ENCODE measurements at places on chromosomes 12 and 14.
A peak's percentile ranks its signal among the peaks of the same experiment; 100 is the strongest.

DNA sequence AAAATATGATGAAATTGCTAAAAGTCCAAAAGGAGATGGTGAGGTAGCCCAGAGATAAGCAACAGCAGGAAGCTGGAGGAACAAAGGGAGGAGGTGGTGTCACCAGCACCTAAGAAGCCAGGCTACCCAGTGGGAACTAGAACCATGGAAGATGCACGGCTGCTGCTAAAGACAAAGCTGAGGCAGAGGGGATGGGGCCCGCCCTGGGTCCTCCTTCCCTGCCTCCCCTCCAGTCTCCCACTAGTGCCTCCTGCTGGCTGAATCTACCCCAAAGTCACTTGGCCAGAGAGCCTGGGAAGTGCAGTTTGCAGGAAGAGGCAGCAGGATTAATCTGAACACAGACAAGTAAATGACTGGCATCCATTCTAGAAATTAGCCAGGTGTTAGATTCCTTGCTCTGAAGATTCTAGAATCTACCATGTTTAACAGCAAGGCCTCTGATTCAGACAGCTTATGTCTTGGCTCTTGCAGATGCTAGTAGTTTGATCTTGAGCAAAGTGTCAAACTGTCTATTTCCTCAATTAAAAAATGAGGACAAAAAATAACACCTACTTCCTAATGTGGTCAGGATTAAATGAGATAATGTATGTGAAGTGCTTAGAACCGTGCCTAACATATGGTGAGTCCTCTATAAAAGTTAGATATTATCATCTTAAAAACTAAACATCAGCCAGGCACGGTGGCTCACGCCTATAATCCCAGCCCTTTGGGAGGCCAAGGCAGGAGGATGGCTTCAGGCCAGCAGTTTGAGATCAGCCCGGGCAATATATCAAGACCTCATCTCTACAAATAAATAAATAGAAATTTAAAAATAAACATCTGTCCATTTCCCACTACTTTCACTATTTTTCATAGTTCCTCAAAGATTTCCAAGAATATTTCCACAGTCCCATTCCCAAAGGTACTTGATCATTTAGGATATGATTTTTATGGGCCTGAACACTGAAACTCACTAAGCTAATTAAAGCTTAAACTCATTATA, 5.8 kb upstream of the LRP10 start:
- DNase-seq = no peak

DNA sequence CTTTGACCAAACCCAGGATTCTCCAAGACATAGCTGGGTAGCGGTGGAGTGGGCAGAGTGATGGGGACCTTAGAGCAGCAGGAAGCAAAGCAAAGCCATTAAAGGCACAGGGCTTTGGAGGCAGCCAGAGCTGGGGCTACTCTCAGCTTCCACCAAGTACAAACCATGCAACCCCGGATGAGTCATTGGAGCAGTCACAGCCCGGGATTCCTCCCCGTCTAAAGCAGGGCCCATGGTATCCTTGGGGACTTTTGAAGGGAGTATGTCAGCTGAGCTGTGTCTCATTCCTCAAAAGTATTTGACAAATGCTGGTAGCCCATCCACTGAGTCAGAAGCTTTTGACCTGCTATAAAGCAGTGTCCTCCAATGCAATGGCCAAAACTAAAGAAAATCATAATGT, 9.7 kb upstream of the IFI27 start:
- DNase-seq = no peak

- peak; percentile 46 for DNase-seq
Measured at GRCh38 chr14:75542588-75543091, 20.4 kb downstream of the BATF start.

GRCh38 chr12:85277900-85278597, 2.0 kb upstream of the ALX1 start:
- no peak for DNase-seq

GRCh38 chr12:111444314-111444924, 38.7 kb downstream of the SH2B3 start:
- no peak for DNase-seq

DNA sequence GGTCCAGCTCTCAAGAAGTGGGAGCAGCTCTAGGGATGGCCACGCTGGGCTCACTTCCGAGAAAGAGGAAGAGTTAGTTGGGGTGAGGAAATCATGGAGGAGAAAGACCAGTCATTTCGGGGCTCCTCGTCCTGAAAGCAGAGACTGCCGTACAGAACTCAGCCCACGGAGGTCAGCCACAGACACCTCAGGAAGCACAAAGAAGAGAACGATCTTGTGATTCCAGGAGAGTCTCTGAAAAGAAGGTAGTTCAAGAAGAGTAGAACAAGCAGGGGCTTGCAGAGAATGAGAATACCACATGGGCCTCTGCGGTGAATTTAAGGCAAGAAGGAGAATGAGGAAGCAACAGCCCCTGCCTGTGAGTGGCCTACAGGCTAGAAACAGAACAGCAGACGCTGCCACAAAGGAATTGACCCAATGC, 311.9 kb downstream of the CACNA1C start:
- no peak for DNase-seq

DNA sequence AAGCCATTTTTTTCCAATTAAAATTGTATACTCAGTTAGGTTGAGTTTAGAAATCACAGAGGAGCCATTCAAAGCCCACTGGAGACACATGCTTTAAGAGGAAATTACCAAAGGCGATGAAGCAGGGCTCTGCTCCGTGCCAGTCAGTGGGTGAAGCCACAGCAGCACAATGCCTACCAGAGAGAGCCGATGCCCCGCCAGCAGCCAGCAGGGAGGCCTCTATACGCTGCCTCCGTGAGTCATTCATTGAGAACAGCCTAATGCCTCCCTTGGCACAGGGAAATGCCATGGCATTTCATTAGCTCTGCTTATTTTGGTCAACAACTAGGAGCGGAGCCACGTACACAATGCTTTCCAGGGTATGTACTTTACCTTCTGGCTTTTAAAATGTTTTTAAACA, 197.8 kb upstream of the FRMD6 start:
- DNase-seq = no peak

DNA sequence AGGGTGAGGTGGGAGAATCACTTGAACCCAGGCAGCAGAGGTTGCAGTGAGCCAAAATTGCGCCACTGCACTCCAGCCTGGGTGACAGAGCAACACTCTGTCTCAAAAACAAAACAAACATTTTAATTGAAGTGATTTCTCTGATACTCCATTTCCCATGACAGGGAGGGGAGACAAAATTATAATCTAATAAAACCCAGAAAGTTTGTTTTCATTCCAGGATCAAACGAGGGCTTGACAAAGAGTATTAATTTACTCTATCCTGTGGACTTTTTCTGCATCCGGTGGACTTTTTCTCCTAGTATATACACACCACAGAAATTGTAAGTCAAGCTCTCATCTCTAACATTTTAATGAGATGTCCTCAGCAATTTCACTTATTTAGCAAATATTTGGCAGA, 14.5 kb upstream of the AP4S1 start:
- DNase-seq = no peak

- DNase-seq = no peak
Measured at GRCh38 chr12:1878695-1879094, 39.8 kb downstream of the CACNA2D4 start.

DNA sequence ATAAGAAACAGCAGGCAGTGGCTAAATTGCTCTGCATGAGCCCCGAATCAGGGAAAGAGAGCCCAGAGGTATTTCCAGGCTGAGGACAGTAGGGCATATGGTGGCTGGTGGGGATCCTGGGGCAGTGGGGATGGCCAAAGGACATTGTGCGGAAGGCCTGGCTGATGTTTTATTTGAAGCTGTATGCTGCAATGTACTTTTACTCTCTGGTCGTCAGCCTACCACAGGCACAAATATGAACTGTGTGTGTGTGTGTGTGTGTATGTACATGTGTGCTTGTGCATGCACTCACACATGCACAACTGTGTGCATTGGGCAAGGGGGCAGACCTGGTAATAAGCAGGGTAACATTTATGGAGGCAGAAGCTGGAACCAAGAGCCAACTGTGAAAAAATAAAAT, 74.7 kb upstream of the GZMB start:
- DNase-seq = no peak

- DNase-seq = no peak
Measured at GRCh38 chr12:64682572-64683277, 72.4 kb downstream of the RASSF3 start.

DNA sequence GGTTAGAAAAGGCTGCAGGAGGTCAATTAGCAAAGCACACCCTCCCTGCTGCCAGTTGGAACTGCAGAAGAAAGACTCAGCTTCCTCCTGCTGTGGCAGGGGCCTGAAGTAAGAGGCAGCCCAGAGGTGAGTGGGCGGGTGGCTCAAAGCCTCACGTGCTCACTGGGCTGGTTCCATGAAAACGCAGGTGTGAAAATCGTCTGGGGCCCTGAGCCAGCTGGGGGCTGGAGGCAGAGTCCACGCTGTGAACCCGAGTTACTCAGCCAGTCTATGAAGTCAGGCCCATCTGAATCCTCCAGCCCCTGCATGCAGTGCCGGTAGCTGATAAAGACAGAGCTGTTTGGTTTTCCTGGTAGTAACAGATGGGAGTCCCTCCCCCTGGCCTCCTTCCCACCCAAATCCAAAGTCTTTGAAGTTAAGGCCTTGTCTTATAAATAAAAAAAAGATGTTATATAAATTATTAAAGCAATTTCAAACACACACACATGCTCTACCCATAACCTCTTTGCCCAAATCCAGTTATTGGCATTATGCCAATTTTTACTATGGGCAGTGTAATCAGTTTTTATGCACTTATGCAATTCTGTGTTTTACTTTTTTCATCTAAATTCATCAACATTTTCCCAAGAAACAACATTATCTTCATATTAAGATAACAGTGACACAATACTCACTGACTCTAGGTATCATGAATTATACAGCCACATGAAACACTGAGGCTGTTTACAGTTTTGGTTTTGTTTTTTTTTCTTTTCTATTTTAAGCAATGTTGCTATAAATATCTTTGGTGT, 57.9 kb upstream of the PNMA1 start:
- DNase-seq = no peak

DNA sequence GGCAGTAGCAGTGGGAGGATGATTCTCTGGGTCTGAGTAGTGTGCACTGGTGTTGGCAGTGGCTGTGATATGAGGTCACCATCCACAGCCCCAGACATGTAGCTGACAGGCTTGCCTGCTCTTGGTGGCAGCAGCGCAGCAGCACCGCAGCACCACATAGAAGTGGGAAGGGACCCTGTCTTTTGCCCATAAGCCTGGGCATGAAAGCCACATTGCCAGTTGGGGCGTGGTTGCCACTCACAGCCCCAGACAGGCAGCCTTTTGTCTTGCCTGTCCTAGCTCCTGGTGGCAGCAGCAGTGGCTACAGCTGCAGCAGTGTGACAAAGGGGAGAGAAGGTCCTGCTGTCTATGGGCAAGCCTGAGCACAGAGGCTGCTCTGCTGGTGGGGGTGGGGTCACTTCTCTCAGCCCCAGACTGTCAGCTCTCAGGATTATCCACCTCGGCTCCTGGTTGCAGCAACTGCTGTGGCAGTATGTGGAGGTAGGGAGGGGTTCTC, 71.5 kb downstream of the BRMS1L start:
- no peak for DNase-seq

GRCh38 chr12:106722837-106723236, 51.6 kb upstream of the RIC8B start:
- no peak for DNase-seq

GRCh38 chr14:47194055-47194454, 481.4 kb downstream of the MDGA2 start:
- no peak for DNase-seq

- no peak for DNase-seq
Measured at GRCh38 chr12:46369474-46370379, 2.8 kb downstream of the SLC38A2 start.

GRCh38 chr12:6265038-6265405, 45.5 kb upstream of the PLEKHG6 start:
- no peak for DNase-seq

DNA sequence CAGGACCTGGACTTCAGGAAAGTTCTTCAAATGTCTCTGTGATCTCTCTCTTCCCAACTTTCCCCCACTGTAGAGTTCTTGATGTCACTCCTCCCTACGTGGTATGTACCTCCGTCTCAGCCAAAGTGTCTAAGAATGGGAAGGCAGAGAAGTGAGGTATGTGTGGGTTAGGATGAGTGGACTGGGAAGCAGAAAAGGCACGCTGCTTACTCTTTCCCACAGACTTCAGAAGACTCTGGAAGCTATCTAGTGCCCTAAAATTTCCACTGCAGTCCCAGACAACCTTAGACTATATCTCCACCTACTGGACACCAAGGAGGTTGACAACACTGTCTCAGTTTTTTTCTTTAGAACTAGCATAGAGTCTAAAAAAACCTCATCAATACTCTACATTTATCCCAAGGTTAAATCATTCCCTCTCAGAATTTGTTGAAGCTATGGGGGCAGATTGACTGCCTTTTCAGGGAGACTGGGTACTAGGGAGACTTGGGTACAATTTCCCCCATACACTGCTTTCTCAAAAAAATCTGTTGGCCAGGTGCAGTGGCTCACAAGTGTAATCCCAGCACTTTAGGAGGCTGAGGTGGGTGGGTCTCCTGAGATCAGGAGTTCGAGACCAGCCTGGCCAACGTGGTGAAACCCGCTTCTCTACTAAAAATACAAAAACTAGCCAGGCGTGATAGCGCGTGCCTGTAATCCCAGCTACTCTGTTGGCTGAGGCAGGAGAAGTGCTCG, 20.6 kb upstream of the ITGA5 start:
- no peak for DNase-seq

DNA sequence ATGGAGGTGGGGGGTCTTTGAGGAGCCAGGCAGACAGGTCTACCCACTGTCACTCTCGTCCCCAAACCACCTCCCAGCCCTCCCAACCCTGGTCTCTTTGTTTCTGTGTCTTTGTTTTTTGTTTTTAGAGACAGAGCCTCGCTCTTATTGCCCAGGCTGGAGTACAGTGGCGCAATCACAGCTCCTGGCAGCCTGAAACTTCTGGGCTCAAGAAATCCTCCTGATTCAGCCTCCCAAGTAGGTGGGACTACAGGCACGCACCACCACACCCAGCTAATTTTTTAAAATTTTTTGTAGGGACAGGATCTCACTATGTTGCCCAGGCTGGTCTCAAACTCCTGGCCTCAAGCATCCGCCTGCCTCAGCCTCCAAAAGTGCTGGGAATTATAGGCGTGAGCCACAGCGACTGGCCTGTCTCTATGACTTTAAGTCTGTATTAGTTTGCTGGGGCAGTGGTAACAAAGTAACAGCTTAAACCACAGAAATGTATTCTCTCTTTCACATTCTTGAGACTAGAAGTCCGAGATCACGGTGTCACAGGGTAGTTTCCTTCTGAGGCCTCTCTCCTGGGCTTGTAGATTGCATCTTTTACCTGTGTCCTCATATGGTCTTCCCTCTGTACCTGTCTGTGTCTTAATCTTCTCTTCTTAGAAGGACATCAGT, 26.1 kb downstream of the DTX1 start:
- no peak for DNase-seq

DNA sequence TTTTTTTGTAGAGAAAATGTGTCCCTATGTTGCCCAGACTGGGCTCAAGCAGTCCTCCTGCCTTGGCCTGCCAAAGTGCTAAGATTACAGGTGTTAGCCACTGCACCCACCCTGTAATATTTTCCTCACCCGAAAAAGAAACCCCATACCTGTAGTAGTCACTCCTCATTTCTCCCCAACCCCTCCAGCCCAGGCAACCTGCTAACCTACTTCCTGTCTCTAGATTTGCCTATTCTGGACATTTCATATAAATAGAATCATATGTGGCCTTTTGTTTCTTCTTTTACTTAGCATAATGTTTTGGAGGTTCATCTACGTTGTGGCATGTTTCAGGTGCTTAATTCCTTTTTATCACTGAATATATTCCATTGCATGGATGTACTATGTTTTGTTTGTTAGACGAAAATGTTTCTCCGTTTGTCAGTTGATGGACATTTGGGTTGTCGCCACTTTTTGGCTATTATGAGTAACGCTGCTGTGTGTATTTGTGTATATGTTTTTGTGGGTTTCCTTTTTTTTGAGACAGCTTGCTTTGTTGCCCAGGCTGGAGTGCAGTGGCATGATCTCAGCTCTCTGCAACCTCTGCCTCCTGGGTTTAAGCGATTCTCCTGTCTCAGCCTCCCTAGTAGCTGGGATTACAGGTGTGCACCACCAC, 6.2 kb downstream of the ANKRD13A start:
- DNase-seq = no peak
